ENCODE measurements at places on chromosomes 3 and 15.

DNA sequence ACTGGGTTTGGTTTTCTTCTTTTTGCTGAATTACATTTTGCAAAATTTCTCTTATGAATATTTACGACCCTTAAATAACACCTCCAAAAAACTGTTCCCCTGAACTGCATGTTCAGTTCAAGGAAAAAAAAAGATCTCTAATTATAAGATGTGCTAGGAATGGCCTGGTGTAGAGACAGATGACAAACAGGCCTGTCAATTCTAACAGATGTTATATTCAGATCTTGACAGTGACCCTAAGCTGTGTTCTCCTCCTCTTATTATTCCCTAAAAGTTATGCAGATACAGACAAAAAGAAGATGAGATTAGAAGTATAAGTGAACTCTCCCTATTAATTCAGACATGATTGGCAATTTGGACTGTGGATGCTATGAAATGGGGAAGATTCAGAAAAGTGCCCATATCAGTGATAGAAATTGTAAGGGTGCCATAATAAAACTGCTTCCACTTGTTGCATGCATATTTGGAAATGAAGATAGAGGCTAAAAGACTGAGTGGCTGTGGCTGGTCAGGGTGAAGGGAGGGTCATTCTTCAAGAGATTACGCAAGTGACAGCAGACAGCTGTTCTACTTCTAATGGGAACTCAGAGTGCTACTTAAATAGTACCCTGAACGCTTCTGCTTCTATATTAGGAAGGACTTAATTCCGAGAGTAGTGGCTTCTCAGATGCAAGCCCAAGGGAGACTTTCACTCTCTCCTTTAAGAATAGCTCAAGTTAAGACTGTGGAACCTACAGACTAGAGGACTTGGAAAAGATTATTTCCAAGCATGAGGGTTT lies 75.5 kb downstream of the ADAMTS9 start:
- DNase-seq, result no peak

DNA sequence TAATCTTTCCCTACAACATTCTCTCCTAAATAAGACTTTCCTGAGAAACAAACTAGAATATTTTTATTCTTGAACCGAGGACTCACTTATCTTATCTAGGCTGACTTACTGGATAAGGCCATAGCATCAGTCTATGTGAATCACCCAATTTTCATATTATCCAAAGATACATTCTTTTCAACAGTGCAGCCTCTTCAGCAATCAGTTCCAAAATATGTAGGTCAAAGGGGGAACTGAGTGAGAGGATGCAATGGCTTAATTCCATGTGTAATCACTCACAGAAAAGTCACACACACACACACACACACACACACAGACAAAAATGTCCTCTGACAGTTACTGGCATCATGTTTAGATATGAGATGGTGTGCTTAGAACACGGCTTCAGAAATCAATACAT lies 31.5 kb upstream of the MECOM start:
- no peak for DNase-seq

DNA sequence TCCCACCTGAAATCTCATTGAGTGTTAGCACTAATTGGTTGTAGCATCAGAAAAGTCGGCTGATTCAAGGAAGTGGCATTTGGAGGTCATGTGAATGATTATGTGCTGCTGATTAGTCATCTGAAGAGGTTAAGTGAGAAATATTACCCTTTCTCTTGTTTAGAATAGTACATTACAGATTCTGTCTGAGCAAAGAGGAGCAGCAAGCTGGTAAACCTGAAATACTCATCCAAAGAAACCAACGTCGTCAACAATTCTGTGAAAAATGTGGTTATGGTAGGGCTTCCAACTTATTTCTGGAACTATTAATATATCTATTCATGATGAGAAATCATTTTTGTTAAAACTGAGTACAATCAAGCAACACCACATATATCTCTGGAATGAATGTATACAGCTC lies 1024.9 kb downstream of the TUSC7 start:
- no peak for DNase-seq

DNA sequence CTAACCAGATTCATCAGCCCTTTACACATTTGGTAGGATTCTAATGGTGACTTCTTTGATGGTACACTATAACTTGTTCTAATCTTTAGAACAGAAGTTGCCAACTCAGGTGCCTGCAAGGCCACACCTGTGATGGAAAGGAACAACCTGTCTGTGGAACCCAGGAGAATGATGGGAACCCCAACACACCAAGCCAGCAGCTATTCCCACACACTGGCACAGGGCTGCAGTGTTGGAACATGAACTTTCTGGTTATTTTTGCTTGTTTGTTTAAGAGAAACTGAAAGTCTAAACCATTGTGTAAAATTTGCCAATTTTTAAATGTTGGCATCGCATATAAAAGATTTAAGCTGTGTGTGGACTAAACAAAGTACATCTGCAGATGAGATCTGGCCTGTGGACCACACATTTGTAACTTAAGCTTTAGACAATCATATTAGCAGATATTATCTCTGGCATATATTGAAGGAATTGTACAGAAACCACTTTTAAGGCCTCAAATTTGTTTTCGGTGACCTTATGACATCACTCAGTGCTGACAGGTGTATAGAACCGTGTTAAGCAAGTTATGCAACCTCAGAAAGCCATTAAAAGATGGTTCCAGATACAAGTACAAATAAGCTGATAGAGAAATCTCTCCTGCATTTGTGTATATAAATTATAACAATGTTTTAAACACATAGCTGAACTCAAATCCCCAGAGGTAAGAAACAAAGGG lies 242.9 kb downstream of the SLC9A9 start:
- DNase-seq, result no peak

DNA sequence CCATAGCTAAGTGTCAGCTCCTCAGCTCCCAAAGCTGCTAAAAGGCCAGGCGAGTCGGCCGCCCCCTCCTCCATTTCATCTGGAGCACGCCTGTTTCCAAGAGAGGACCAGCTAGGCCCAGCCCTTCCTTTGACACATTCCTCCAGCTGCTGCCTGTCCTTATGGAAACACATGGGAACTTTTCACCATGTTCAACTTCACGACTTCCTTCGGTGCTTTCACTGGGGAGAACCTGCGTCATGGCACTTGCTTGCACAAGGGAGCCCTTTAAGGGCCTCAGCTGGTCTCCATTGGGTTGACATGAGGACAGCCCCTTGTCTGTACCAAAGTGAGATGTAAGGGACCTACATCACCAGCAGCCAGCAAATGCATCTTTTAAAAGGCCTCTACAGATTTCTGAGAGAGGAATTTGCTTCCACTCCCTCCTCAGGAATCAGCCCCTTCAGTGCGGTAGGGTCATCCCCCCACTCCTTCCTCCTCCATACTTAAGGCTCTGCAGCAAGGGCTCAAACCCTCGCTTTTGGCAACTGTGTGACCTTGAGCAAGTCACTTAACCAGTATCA lies 2.1 kb downstream of the MAGI1 start:
- no peak for DNase-seq

All from stimulated activated naive CD4-positive, alpha-beta T cell (primary cell).